ENCODE measurements at places on chromosomes 6 and 20.
A peak's percentile ranks its signal among the peaks of the same experiment; 100 is the strongest.

DNA sequence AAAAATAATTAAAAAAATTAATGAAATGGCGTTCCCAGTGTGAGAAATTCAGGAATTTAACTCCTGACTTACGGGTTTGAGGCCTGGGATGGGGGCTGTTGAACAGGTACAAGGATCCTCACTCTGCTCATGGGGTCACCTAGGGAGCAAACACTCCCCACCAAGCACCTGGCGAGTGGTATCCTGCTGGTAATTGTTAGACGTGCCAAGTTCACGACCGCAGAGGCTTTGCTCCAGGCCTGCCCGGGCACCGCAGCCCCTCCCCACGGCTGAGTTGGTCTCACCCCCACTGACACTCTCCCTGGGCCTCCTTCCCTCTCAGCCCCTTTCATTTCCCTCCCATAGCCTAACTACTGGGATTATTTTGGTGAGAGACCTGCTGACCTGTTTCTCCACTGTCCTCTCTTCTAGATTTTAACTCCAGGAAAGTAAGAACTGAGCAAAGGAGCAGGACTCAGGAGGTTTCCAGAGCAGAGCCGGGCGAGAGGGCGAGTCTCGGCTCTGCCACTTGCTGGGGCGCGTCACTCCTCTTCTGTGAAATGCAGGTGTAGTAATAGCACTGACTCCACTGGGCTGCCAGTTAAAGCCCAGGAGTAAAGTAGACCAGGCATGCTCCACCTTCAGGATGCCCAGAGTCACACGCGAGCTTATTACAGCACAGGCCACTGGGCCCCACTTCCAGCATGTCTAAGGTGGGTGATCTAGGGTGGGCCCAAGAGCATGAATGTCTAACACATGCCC, 22.8 kb downstream of the BMP7 start:
- DNase-seq = no peak

GRCh38 chr20:57467742-57468141, 57.2 kb downstream of the CTCFL start:
- DNase-seq = no peak

GRCh38 chr20:39944861-39945260, 744.2 kb downstream of the MAFB start:
- no peak for DNase-seq

GRCh38 chr6:134216301-134217010, 101.5 kb downstream of the SGK1 start:
- DNase-seq = peak; percentile 33

DNA sequence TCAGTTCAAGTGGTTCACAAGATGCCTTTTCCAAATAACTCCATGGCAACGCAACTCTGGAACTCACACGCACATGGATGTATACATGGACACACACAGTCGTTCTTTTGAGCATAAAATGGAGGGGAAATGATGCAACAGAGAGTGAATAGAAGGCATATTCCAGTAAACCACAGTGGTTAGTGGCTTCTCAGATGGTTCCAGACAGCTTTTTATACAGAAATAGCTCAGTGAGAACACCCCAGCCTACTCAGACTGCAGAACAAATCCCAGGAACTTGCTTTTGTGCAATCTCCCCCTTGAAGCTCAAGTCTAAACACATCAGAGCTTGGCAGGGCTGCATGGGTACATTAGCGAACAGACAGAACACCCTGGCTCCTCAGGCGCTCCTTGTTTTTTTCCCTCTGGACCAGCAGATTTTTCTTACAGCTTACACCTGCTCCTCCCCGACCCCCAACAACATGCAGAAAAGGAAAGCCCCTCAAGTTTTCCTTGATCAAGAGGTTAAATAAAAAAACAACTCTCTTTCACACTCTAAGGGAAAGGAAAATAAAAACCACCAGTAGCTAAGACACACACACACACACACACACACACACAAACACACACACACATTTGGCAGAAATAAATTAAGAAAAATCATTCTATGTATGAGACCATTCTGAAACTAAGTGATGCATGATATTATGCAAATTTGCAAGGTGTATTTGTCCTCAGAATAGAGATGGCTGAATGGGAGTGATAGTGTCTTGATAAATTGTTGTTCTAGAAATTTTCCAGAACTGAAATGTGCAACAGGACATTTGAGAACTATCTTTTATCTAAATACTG, 51.2 kb upstream of the RANBP9 start:
- no peak for DNase-seq

DNA sequence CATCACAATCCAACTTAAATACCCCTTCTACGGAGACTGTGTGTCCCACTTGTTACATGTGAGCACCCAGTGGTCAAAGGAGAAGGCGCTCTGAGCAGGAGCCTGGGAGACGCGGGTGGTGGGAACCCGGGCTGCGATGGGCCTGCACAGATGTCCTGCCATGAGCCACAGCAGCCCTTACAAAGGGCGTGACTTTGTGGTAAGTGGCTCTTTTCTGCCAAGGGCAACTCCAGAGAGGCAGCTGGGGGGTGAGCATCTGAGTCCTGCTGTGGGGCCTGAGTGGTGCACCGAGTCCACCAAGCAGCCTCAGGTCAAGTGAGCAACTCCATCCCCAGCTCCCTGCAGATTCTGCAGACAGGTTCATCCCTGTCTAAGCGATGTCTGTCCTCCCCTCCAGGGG, 33.6 kb upstream of the CST7 start:
- DNase-seq = no peak

DNA sequence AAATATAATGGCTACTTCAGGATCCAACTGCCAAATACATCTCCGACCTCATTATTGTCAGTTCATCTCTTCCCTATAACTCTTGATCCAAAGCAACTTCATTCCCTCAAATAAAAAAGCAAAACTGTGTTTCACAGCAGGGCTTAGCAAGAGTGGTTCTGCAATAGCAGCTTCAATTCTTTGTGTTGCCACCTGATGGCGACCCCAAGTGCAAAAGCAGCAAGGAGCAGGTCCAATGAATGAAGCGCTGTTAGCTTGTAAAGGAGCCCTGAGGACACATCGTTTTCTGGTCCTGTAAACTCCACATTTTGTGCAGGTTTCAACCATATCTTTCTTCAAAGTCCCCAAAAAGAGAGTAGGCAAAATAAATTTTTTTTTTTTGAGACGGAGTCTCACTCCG, 19.6 kb downstream of the RTN4IP1 start:
- DNase-seq = no peak

DNA sequence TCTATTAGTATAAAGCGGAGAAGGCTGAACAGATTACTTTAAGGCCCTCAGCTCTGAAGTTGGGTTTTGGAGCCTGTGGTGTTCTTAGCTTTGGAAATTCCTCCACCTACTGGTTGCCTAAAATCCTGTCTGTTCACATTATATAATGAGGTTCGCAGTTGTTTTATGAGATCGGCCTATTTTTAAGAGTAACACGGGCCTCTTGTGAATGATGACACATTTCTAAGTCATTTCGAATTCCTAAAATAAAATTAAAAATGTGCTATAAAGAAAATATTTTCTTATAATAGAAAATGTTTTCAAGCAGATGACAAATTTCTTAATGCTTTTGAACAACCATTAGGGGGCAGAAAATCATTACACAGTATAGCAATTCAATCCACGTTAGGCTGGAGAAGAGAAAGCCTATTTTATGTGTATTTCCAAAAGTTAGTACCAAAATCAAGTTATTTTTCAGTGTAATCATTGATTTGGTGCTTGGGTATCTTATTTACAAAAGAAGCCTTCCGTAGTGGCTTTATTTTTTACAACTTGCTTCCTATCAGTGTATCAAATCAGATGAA, 15.8 kb upstream of the FAM8A1 start:
- no peak for DNase-seq

DNA sequence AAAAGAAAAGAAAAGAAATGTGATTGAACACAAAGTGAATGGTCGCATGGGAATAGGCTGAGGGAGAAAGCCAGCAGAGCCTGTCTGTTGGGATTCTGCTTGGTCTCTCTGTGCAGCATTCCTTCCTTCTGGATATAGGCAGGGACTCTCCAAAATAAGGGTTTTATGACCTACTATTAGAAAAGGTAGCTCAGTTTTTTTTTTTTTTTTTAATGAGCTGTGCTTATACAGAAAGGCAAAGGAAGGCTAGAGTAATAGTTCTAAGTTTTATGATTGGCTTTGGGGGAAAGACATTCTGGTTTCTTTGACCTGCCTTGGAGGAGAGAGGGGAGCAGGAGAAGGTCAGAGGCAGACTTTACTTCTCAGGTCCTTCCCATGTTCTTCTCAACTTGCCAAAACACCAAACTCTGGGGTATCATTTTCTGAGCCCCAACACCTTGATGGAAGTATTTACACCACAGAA, 18.8 kb upstream of the IER3 start:
- no peak for DNase-seq

- DNase-seq = no peak
Observed at GRCh38 chr6:75077701-75078100, 128.2 kb downstream of the COL12A1 start.

DNA sequence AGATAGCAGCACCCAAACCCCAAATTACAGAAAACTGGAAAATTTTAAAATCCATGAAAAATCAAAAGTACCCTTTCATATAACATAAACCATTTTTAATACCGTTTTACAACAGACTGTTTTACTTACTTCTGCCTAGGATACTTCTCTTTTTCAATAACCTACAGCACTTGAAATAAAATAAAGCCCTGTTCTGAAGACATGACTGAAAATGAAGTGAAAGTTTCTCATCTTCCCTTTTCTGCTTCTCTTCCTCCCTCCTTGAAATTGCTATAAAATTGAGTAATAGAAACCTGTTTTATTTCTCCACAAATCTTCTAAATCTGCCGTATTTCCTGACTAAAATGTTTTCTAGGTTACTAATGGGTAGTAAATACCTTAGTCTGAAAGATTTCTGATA, 20.3 kb downstream of the MMS22L start:
- DNase-seq = no peak
